ENCODE measurements at places on chromosomes 6 and 20. TPM values are rescaled to one million over a fixed set of nuclear protein-coding genes. Genes with fewer than 3 reads are reported as not detected.

Gene ENPP5
- total RNA-seq, result not detected

Gene PROKR2
- not detected for total RNA-seq

Gene KHDC1
- total RNA-seq, result not detected

Gene MTFR2
- not detected for total RNA-seq

Gene IL20RA
- 3.4 TPM for total RNA-seq

Gene ARFGAP1
- total RNA-seq, result 106 TPM

Gene IRF4
- not detected for total RNA-seq

Gene CCM2L
- total RNA-seq, result 6.9 TPM

Gene SLC22A7
- total RNA-seq, result not detected

Gene SLC17A9
- total RNA-seq, result 0.26 TPM

Gene EPB41L1
- 9.7 TPM for total RNA-seq

Gene GRIK2
- 0.76 TPM for total RNA-seq

Gene C6orf52
- not detected for total RNA-seq

Gene MRPL14
- 35.3 TPM for total RNA-seq

Gene PTGIS
- 125 TPM for total RNA-seq

Gene JAG1
- total RNA-seq, result 130 TPM

Gene SSTR4
- total RNA-seq, result not detected

Gene BANF2
- total RNA-seq, result not detected

Gene CLVS2
- total RNA-seq, result 6.2 TPM

Gene SRMS
- not detected for total RNA-seq

Gene TM9SF4
- 49.0 TPM for total RNA-seq

Gene EPPIN
- 0.97 TPM for total RNA-seq

Gene ASIP
- total RNA-seq, result not detected

Gene MOXD1
- total RNA-seq, result 260 TPM

Gene ZNF337
- total RNA-seq, result 9.7 TPM

Gene FAM8A1
- total RNA-seq, result 42.6 TPM

Gene NAA20
- 30.0 TPM for total RNA-seq

Gene HS3ST5
- total RNA-seq, result 0.48 TPM

Gene HSPA1L
- total RNA-seq, result 0.59 TPM

Gene SRSF6
- 60.3 TPM for total RNA-seq

Gene COL9A3
- 31.3 TPM for total RNA-seq

Gene LHFPL5
- not detected for total RNA-seq

Gene GSTA2
- total RNA-seq, result not detected

Gene SLC16A10
- total RNA-seq, result 1.2 TPM

Gene RIPOR2
- 106 TPM for total RNA-seq

Gene THEMIS
- total RNA-seq, result not detected

Gene RIN2
- total RNA-seq, result 77.1 TPM

Gene C6orf15
- not detected for total RNA-seq

Gene SCUBE3
- total RNA-seq, result not detected

Gene PLN
- total RNA-seq, result 140 TPM

Gene HDGFL1
- total RNA-seq, result not detected

Gene GHRH
- not detected for total RNA-seq

Gene MPC1
- 39.3 TPM for total RNA-seq

Gene C6orf58
- total RNA-seq, result not detected

Gene MATN4
- total RNA-seq, result 5.6 TPM
